ENCODE measurements at places on chromosomes 4 and X. TPM values are rescaled to one million over a fixed set of nuclear protein-coding genes. Genes with fewer than 3 reads are reported as not detected.

The GPAT3 gene
- 9.9 TPM for total RNA-seq

The OTUD4 gene
- 26.1 TPM for total RNA-seq

The RNF175 gene
- not detected for total RNA-seq

The GALNTL6 gene
- not detected for total RNA-seq

The ESX1 gene
- not detected for total RNA-seq

The CCDC158 gene
- not detected for total RNA-seq

The SSX4 gene
- total RNA-seq: not detected

The ERVMER34-1 gene
- under 0.01 TPM for total RNA-seq

The DCX gene
- total RNA-seq: not detected

The PROM1 gene
- total RNA-seq: 0.18 TPM

The GABRG1 gene
- total RNA-seq: not detected

The CYBB gene
- not detected for total RNA-seq

The HSD17B11 gene
- 22.7 TPM for total RNA-seq

The NUDT10 gene
- total RNA-seq: 0.94 TPM

The TDO2 gene
- total RNA-seq: not detected

The C1QTNF7 gene
- not detected for total RNA-seq

The GASK1B gene
- total RNA-seq: 99.3 TPM

The GABRB1 gene
- not detected for total RNA-seq

All from endothelial cell of coronary artery (primary cell).